ENCODE measurements at places on chromosomes 12 and 14.

GRCh38 chr14:91985008-91985407 is 37.5 kb upstream of the FBLN5 start:
- DNase-seq = no peak

DNA sequence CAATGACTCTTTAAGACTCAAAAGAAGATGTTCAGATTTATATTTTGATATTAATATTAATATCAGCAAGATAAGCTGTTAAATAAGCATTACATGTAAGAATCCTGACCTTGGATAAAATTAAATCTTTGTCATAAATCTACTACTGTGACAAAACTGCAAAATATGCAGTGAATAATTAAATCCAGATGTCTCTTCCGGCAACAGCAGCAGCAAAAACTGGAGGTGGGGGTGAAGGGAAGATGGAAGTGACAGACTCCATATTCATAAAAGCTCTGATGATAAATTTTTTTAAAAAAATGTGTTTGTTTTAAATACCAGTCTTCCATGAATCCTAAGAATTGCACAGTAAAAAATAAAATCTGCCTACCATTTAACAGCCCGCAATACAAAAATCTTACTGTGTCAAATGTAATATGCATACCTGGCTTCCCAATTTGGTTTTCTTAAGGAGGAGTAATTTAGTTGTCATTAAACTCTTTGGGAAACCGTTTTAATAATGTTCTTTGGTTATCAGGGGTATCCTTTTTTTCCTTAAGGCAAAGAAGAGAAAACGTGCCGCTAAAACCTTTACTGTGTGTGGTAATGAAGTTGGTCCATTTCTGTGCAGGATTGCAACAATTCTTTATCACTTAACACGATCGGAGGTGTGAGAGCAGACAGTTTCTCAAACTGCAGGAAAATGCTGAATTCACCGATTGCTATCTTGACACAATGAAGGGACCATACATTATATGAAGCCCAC is 478.2 kb downstream of the DIO2 start:
- DNase-seq = no peak

GRCh38 chr14:67722293-67722692 is 20.6 kb downstream of the RDH12 start:
- no peak for DNase-seq

- DNase-seq = no peak
These were observed 11.3 kb downstream of the TSFM start for GRCh38 chr12:57793920-57794319.

GRCh38 chr12:115943630-115944391 is 333.7 kb downstream of the MED13L start:
- no peak for DNase-seq

DNA sequence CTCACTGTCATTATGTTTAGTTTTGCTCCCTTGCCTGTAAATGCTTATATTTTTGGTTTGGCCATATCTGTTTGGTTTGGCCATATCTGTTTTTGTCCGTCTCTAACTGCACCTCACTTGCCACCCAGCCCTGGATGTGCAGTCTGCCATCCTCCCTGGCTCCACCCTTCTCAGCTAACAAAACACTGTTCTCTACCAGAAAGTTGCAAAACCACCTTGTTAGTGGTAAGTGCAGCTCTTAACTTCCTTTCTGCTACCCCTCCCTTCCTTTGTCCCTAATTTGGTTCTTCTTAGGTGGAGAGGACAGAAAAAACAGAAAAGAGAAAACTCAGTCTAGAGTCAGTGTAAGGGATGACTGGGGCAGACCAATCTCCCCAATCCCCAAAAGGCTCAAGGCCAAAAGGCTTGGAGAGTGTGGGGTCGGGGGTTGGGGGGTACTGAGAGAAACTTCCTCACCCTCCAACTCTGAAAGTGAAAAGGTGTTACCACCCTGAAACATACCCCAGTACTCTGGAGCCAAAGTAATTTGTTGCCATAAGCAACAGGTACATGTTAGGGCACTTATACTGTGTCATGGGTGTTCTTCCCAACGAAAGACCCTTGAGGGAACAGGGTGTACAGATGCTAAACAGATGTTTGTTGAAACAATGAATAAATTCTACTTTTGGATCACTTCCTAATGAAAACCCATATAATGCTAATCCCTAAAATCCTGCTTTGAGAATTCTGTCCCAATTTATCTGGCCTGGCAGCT is 5.0 kb downstream of the BIN2 start:
- DNase-seq = peak; percentile 55

- no peak for DNase-seq
These were observed 52.5 kb upstream of the EVL start for GRCh38 chr14:100012478-100013327.

DNA sequence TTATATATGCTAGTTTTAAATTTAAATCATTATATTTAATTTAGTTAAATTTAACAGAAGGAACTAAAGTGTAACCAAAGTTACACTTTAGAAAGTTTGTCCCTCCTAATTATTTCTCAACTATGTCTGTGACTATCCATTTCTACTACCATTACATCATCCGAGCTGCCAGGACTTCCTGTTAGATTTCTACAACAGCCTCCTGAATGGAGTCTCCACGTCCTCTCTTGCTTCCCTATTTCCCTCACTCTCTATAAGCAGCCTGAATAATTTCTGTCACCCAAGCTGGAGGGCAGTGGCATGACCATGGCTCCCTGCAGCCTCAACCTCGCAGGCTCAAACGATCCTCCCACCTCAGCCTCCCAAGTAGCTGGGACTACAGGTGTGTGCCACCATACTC is 84.1 kb downstream of the TTC7B start:
- no peak for DNase-seq

GRCh38 chr12:71846322-71846940 is 6.9 kb downstream of the TBC1D15 start:
- peak; percentile 32 for DNase-seq

- peak; percentile 3 for DNase-seq
These were observed 63.6 kb upstream of the MON2 start for GRCh38 chr12:62403031-62403430.

- no peak for DNase-seq
These were observed 1.8 kb downstream of the GSC start for GRCh38 chr14:94768141-94768520.

GRCh38 chr12:57178213-57178612 is 30.8 kb upstream of the LRP1-AS start:
- no peak for DNase-seq

DNA sequence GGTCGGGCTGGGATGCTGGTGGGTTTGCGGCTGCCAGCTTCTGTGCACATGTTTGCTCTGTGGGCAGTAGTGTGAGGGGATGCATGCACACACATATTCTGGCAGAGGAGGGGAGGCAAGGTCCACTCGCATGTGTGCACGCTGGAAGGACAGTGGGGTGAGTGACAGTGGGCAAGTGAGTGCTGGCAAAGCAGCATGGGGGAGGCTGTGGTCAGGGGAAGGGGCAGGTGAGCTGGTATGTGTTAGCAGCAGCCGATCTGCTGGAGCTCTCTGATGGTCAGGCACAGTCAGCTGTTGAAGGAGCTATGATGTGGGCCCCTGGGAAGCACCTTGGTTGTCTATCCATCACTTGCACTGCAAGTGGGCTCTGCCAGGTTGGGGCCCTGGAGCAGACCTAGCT is 170.3 kb downstream of the NTS start:
- DNase-seq = no peak

GRCh38 chr14:32635061-32635719 is 303.5 kb upstream of the NPAS3 start:
- no peak for DNase-seq

- DNase-seq = no peak
These were observed 427.5 kb upstream of the MIS18BP1 start for GRCh38 chr14:45680531-45680930.

- no peak for DNase-seq
These were observed 414.9 kb downstream of the ETNK1 start for GRCh38 chr12:23039834-23040233.

DNA sequence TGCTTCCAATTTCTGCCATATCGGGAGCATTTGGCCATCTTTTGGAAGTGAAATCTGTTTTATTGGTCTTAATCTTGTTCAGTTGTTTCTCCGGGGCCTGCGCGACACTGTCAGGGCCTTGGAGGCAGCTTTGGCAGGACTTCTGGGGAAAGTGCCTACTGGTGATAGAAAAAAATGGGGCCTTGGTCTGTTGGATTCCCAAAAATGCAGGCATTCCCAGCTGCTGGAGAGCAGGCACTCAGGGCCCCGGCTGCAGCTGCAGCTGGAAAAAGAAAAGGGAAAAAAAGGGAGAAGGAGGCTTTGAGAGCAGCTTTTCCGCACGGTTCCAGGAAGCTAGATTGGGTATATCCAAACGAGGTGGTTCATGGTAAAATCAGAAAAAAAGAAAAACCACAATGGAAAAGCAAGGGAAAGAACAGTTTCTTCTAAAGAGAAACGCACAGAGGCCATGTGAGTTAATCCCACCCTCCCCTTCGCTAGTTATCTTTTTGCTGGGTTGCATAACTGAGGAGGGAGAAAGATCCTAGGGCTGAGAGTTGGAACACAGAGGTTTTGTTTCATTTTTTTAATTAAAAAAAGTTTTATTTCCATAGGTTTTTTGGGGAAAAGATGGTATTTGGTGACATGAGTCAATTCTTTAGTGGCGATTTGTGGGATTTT is 134.7 kb upstream of the RFLNA start:
- DNase-seq = no peak

DNA sequence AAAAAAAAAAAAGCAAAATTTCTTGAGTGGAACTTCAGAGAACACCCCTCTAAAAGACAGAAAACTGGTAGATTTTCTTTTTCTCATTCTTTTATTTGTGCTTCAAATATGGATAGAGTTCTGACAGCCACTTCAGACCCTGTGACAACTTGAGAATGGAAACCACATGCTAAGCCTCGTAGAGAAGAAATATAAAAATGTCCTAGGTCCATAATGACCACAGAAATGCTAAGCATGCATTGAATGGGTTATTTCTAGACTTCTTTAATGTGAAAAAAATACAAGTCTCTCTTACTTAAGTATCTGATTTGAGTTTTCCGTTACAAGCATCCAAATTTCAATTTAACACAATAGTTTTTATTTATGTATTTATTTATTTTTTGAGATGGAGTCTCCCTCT is 28.3 kb upstream of the DIO2 start:
- DNase-seq = no peak

DNA sequence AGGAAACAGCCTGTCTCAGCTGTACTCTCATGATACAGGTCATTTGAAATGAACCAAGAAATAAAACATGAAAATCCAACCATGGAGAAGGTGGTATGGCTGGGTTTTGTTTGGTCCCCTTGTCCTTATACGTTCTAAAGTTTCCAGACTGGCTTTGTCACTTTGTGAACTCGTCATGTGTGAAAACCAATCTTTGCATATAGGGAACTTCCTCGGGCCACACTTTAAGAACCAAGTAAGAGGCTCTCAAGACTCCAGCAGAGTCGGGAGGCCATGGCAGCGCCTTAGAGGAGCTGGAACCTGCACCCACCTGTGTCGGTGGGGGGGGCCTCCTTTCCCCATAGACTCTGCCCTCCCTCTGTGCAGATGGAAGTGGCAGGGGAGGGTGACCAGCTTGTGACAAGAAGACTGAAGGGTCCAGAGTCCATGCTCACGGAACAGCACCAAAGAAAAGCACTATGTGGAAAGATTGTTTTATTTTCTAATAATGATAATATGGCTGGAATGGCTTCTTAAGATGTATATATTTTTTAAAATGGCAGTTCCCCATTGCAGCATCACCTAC is 125.3 kb downstream of the ESRRB start:
- DNase-seq = no peak

DNA sequence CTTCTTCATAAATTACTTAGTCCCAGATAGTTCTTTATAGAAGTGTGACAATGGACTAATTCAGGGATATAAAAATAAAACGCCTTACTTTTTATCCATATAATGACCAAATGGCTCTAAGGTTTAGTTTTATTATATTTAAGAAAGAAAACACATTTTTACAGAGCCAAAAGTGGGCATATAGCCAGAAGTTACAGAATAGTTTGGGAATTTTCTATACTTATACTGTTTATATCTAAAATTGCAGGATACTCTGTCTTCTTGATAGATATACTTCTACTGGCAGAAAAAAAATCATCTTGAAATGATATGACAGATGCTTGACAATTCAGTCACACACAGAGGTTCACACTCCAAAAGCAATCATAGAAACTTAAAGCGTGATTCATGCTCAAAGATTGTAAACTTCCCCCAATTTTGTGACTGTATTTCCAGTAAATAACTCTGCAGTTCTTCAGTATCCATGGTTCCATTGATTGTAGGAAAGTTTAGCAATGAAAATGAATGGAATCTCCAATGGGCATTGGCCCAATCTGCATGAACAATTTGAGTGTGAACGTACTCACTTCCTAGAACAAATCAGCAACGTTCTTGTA is 307.8 kb downstream of the NOVA1 start:
- no peak for DNase-seq

- DNase-seq = no peak
These were observed 29.4 kb downstream of the C12orf75 start for GRCh38 chr12:105359856-105360255.

GRCh38 chr12:18217966-18218365 is 43.4 kb upstream of the PIK3C2G start:
- no peak for DNase-seq

GRCh38 chr14:93707475-93707874 is 80.8 kb downstream of the PRIMA1 start:
- no peak for DNase-seq

GRCh38 chr12:54020591-54021405 is 7.4 kb upstream of the HOXC6 start:
- no peak for DNase-seq

DNA sequence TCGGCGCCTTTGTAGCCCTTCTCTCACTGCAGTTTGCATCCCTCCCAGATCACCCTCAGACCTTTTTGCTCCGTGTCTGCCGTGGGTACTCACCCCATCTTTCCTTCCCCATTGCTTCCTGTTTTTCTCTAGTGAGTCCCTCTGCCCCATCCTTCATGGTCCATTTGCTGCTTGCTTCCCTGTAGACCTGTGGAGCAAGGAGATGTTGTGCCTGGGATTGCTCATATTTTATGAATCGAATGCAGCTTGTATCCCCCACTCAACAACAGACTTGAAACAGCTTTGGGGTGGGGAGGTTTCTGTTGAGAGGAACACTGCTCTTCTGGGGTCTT is 661 bp downstream of the DENR start:
- no peak for DNase-seq

GRCh38 chr12:75294336-75294735 is 35.8 kb downstream of the CAPS2 start:
- DNase-seq = no peak

- no peak for DNase-seq
These were observed 3.5 kb upstream of the KSR2 start for GRCh38 chr12:117972301-117972700.

GRCh38 chr14:32414808-32415255 is 85.7 kb downstream of the AKAP6 start:
- no peak for DNase-seq

DNA sequence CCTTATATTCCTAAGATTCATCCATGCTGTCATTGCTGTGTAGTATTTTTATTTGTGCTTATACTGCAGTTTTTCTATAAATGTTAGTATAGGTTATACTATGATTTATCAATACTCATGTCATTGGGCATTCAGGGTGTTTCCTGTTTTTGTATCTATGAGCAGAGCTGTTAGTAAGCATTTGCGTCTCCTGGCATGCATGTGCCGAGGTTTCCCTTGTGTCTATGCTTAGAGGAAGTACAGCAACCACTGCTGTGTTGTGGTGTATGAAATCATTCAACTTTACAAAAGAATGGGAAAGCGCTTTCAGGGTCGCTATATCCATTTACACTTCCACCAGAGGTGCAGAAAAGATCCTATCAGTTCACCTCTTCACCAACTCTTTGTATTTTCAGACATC is 122.7 kb downstream of the RGS6 start:
- DNase-seq = peak; percentile 30

- no peak for DNase-seq
These were observed 31.8 kb upstream of the G2E3 start for GRCh38 chr14:30527196-30527595.

GRCh38 chr12:50633955-50634354 is 129.2 kb downstream of the DIP2B start:
- DNase-seq = no peak

Measured in activated CD4-positive, alpha-beta T cell treated with anti-CD3 and anti-CD28 coated beads, Interleukin-2, amount 50 U/mL, for 16 hours (primary cell).